Stimulated activated CD8-positive, alpha-beta memory T cell treated with anti-CD3 and anti-CD28 coated beads, Interleukin-7, amount 100 ng/mL, for 24 hours (primary cell): ENCODE measurements at places on chromosomes 4 and X.
A peak's percentile ranks its signal among the peaks of the same experiment; 100 is the strongest.

DNA sequence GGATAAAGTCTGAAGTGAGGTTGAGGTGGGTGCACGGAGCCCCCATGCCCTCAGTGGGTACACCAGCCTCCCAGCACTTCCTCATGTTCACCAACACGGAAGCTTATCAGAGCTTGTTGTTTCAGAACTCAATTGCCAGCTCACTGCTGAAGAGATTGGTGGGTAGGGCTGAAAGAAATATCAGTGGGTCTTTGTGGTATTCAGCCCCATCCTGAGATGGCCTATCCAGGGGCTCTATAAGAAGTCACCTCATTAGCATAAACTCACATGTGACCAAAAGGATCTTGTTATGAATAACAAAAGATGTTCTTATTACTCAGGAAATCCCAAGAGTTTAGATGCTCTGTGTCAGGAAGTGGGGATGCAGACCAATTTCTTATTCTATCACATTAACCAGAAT, 177.3 kb downstream of the ARHGAP10 start:
- no peak for DNase-seq

- DNase-seq: no peak
Measured at GRCh38 chr4:188372058-188372457, 232.8 kb downstream of the TRIML1 start.

DNA sequence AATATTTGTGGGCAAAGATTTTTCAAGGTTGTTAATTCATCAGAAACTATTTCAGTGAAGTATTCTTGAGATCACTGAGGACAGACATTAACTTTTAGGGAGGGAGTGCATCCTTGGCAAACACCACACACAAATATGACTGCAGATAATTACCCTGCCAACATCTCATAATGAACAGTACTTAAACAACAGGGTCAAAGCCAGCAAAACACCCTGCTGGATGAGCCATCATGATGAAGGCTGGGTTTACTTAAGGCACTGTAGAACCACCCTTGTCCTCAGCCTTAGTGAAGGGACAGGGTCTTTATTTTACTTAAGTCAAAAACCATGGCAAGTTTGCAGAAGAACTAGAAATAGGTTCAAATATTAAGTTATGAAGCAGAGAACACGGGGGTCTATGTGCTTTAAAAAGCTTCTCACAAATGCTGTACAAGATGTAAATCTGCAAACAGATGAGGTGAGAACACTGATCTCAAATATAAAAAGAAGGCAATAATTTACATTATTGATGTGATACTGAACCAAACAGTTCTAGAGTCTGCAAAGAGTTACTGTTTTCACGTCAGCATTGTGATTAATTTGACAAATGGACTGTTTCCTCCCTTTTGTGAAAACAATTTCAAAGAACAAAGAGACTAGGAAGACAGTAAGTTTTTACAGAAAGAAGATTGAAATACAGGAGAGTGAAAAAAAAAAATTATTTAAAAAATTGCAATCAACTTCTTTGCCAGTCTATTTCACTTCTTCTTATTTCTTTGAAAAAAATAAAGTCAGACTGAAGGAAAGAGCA, 28.2 kb downstream of the TAPT1 start:
- DNase-seq: no peak

- peak; percentile 4 for DNase-seq
Measured at GRCh38 chr4:88211473-88212252, 53.2 kb upstream of the ABCG2 start.

DNA sequence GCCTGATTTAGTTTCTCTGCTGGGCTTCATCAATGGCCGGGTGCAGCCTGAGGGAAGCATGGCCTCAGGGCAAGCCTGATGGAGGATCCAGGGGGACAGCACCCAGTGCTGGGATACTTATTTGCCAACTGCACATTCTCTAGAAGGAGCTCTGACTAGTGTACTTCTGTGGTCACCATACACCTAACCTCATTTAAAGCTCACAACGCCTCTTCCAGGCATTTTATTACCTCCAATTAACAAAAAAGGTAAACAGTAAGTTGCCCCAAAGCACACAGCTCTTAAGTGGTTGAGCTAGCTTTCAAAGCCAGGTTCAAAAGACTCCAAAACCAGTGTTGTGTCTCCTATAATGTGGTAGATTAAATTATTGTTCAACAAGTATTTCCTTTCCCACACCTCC, 26.8 kb upstream of the ATXN3L start:
- no peak for DNase-seq

- DNase-seq: no peak
Measured at GRCh38 chrX:38768079-38768478, 33.2 kb upstream of the MID1IP1 start.

GRCh38 chr4:142092941-142093340, 456.6 kb downstream of the IL15 start:
- no peak for DNase-seq

GRCh38 chrX:500481-501010, 113.8 kb upstream of the PPP2R3B start:
- no peak for DNase-seq

GRCh38 chr4:40596522-40596921, 33.1 kb downstream of the RBM47 start:
- no peak for DNase-seq

DNA sequence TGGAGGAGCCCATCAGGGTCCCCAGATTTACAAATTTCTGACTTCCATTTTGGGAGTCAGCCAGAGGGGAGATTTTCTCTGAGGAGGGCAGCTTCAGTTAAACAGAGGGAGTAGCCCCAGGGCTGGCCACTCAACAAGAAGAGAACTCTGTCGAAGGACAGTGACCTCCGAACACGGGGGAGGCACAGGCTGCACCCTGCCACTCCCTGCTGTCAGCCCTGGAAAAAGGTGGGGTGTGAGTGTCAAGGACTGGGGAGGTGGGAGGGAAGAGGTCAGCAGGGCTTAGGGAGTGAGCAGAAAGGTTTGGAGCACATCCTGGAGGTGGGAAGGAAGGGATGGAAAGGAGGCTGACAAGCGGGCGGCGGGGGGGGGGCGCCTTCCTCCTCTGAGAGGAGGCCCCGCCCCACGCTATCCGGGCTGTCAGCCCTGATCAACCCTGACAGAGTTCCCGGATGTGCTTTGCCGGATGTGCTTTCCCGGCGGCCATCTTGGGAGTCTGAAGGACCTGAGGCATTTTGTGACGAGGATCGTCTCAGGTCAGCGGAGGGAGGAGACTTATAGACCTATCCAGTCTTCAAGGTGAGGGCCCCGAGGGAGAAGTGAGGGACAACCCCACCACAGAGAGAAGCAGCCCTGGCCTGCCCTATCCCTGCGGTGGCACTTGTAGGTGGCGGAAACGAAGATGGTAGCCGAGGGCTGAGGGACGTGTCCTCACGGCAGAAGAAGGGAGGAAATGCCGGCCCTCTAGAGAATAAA, at the start of gene MAGEC1:
TSS of gene MAGEC1 (plus strand) at position 495 of the 756 bp plus-strand sequence. CDS start 1,179 bp downstream, outside the sequence.
- DNase-seq: no peak

- DNase-seq: no peak
Measured at GRCh38 chr4:110654254-110654635, 31.4 kb upstream of the PITX2 start.

GRCh38 chr4:122842984-122843531, 16.4 kb downstream of the FGF2 start:
- no peak for DNase-seq

DNA sequence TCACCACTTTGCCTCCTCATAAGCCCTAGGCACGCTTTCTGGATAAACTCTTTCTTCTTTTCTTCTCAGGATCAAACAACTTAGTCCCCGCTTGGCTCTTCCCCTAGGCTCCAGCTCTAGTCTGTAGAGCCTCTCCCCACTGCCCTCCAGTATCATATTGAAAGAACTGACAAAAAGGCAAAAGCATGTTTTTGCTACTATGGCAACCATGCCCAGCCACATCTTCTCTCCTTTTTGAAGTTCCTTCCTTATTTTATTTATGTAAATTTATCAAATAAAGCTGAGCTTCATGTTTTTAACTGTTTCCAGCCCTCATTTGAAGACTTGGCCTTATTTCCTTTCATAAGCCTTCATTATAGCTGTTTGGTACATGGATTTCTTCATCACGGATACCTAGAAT, 86.0 kb upstream of the LIMCH1 start:
- DNase-seq: no peak

DNA sequence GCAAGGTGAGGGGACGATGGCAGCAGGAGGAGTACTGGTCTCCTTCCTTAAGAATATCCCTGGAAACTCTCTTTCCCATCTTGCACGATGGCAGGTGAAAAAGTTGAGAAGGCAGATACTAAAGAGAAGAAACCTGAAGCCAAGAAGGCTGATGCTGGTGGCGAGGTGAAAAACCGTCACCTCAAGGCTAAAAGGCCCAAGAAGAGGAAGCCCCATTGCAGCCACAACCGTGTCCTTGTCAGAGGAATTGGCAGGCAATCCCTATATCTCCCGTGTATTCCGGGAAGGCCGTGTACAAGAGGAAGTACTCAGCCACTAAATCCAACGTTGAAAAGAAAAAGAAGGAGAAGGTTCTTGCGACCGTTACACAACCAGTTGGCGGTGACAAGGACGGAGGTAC, 40.0 kb downstream of the CRLF2 start:
- DNase-seq: no peak

GRCh38 chrX:101208152-101208905, 11.3 kb upstream of the DRP2 start:
- DNase-seq: no peak

DNA sequence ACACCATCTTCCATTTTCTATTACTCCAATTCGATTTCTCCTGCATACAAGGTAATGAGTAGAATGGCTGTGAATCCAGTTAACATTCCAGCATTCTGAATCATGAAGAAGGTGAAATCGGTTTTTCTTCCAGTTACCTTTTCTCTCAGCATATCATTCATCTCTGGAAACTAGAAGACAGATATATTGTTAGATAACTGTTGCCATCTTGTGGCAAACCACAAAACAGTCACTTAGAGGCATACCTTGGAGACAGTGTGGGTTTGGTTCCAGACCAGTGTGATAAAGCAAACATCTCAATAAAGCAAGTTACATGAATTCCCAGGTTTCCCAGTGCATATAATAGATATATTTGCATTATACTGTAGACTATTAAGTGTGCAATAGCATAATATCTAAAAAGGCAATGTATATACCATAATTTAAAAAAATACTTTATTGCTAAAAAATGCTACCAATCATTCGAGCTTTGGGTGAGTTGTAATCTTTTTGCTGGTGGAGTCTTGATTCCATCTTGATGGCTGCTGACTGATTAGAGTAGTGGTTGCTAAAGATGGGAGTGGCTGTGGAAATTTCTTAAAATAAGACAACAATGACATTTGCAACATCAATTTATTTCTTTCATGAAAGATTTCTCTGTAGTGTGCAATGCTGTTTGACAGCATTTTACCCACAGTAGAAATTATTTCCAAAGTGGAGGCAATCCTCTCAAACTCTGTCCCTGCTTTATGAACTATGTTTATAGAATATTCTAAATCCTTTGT, 82.1 kb downstream of the SLC39A8 start:
- no peak for DNase-seq

DNA sequence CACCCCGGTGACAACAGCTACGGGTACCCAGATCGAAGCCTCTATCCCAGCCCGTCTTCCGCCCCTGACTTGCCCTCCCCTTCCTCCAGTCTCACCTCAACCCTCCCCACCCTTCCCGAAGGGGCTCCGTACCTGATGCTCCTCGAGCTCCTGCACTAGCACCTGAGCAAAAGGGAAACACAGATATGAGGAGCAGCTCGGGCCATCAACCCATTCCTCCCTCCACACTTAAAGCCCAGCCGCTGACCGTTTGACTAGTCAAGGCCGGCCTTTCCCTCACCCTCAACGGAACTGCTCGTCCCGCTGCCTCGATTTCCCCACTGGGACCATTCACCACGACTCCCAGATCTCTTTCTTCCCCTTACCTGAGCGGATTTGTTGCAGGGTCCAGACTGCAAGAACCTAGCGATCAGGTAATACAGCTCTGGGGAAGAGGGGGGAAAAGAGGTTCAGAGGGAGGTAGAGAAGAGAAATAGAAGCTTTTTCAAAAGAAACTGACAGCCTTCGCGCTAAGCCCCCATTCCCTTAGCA, 731 bp downstream of the BRWD3 start:
- DNase-seq: no peak
